ENCODE measurements at places on chromosomes 12 and 14.

DNA sequence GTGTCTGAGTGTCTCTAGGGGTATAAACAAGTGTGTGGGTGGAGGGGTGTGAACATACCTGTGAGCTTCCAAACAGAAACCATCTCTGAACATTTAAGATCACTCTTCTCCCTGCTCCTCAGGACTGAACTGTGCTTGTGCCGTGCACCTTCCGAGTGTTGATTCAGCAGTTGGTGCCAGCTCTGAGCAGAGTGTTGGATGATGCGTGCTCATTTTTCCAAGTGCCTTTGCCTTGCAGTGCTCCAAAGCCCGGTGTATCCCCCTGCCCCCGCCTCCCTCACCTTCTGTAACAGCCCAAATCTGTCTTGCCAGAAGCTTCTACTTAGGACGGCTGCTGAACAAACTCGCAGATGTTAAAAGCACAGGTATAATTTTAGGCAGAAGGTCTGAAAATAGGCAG, 4.4 kb downstream of the WSCD2 start:
- H3K4me3 ChIP-seq = no peak overlapping the region
- no peaks in the 10 kb centered on the region for H3K36me3 ChIP-seq
- no peak overlapping the region for H3K27ac ChIP-seq
- DNase-seq = no peak
- H3K27me3 ChIP-seq = peaks cover 56% of the 10 kb centered on the region

GRCh38 chr12:114799574-114800487, 115.9 kb upstream of the TBX3 start:
- H3K36me3 ChIP-seq = no peaks in the 10 kb centered on the region
- no peak for DNase-seq
- no peaks in the 10 kb centered on the region for H3K27me3 ChIP-seq
- H3K4me1 ChIP-seq = peaks cover 5% of the 10 kb centered on the region
- H3K27ac ChIP-seq = no peak overlapping the region

- H3K27me3 ChIP-seq = no peaks in the 10 kb centered on the region
- peaks cover 46% of the 10 kb centered on the region for H3K4me1 ChIP-seq
- peak overlapping the region; percentile 72 for H3K4me3 ChIP-seq
- DNase-seq = no peak
Observed at GRCh38 chr12:128823216-128823915, 392 bp downstream of the SLC15A4 start.

GRCh38 chr14:100893228-100893601, 10.3 kb downstream of the RTL1 start:
- no peak for DNase-seq
- no peak overlapping the region for H3K4me3 ChIP-seq
- no peak overlapping the region for H3K27ac ChIP-seq

DNA sequence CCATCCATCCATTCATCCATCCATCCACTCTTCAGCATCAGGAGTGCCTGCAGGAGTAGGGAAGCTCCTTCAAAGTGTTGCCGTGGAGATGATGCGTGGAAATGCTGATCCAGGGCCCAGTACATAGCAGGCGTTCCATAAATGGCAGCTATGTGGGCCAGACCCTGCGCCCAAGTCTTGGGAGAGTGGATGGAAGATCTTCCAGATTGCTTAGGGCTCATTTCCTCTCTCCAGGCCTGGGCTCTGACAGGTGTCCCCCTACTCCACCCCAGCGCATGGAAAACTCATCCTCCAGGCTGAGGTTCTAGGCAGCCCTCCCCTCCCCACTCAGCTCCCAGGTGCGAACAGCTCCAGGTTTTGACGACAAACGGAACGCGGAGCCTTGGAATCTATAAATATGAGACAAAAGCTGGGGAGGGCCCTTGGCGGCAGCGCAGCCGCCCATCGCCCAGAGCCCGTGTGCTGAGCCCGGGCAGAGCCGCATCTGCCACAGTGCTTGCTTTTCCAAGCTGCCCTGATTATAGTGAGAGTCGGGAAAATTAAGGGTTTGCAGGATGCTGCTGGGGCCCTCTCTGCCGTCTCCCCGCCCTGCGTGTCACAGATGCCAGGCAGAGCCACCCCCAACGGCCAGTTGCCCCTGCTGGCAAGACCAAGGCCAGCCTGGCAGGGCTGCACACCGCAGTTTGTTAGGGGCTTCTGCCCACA, 1.6 kb downstream of the BEGAIN start:
- H3K27me3 ChIP-seq = peaks cover 39% of the 10 kb centered on the region
- H3K4me3 ChIP-seq = peak overlapping the region; percentile 67
- DNase-seq = no peak

GRCh38 chr12:49330631-49331379, 6.2 kb downstream of the C1QL4 start:
- H3K27ac ChIP-seq = no peak overlapping the region
- no peaks in the 10 kb centered on the region for H3K36me3 ChIP-seq
- H3K4me3 ChIP-seq = no peak overlapping the region
- H3K4me1 ChIP-seq = peaks cover 29% of the 10 kb centered on the region
- DNase-seq = peak; percentile 60

GRCh38 chr12:48388460-48388859, 37.7 kb upstream of the ZNF641 start:
- H3K4me1 ChIP-seq = peaks cover 10% of the 10 kb centered on the region
- no peak overlapping the region for H3K27ac ChIP-seq
- H3K4me3 ChIP-seq = no peak overlapping the region
- no peak for DNase-seq
- H3K36me3 ChIP-seq = no peaks in the 10 kb centered on the region

DNA sequence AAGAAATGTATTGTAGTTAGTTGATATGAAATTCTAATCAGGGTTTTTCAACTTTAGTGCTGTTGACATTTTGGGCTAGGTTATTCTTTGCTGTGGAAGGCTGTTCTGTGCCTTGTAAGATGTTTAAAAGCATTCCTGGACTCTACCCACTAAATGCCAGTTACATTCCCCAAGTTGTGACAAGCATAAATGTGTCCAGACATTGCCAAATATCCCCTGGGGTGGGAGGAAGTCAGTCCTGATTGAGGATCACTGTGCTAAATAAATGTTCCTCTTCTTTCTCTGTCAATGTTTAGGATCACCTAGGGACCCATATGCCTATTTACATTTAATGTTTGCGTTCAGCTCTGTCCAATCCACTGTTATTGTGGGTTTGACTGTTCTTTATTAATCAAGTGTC, 268.3 kb downstream of the TMTC2 start:
- H3K4me3 ChIP-seq = no peak overlapping the region
- DNase-seq = no peak
- H3K27me3 ChIP-seq = no peaks in the 10 kb centered on the region
- no peaks in the 10 kb centered on the region for H3K36me3 ChIP-seq

- DNase-seq = no peak
- H3K36me3 ChIP-seq = no peaks in the 10 kb centered on the region
- no peak overlapping the region for H3K4me3 ChIP-seq
- H3K27ac ChIP-seq = no peak overlapping the region
- no peaks in the 10 kb centered on the region for H3K4me1 ChIP-seq
Observed at GRCh38 chr12:20601668-20602280, 93.4 kb upstream of the SLCO1C1 start.

DNA sequence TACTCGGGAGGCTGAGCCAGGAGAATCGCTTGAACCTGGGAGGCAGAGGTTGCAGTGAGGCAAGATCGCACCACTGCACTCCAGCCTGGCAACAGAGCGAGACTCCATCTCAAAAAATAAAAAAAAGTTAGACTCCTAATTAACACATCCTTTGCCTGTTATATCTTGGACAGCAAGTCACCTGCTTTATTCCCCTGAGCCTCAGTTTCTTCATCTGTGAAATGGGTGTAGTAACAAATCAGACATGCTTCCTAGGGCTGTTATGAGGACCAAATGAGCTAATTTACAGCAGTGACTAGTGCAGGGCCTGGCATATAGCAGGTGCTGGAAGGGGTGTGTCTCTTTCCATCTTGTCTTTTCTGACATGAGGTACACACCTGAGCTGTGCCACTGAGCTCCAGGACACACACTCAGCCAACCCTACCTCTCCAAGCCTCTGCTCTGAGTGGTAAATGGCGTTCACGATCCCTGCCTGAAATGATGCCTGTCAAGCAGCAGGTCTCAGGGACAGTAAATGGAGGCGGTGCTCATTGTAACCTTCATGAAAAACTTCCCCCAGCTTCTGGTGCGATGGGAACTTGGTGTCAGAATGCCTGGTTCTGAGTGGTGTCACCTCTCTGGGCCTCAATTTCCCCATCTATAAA, 31.7 kb downstream of the FOXN4 start:
- H3K27me3 ChIP-seq = no peaks in the 10 kb centered on the region
- peaks cover 8% of the 10 kb centered on the region for H3K4me1 ChIP-seq

- H3K4me1 ChIP-seq = no peaks in the 10 kb centered on the region
- DNase-seq = no peak
- H3K36me3 ChIP-seq = no peaks in the 10 kb centered on the region
- no peak overlapping the region for H3K27ac ChIP-seq
- no peak overlapping the region for H3K4me3 ChIP-seq
Observed at GRCh38 chr12:16385782-16386646, 38.6 kb downstream of the MGST1 start.

DNA sequence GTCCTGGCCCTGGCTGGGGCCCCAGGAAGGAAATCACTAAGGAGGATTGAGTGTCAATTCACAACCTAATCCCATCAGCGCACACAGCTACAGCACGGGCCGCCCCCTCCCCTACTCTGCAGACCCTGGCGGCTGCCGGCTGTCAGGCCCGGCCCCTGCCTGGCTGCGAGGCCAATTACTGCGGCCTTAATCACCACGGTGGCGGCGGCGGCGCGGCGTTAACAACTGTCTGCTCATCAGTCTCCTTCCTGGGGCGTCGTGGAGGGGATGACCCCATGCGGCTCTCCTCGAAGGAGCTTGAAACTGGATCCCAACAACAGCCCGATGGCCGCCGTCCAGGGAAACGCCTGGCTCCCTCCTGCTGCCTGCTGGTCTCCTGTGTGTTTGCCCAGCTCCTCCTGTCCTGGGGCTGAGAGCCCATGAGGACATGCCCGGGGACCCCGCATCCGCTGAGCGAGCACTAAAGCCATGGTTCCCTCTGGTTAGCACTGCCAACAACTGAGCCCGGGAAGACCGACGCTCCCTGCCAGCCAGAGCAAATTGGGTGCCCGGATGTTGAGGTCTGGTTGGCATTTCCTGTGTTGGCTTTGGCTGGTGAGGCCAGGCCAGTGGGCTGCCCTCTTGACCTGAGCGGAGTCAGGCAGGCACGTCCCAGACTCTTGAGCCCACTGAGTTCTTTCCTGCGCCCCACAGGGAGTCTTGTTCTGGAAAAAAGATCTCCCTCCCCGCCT, 21.8 kb upstream of the EIF2B2 start:
- H3K4me1 ChIP-seq = peaks cover 54% of the 10 kb centered on the region
- H3K27ac ChIP-seq = no peak overlapping the region
- DNase-seq = peak; percentile 76
- no peaks in the 10 kb centered on the region for H3K36me3 ChIP-seq
- H3K4me3 ChIP-seq = no peak overlapping the region
- H3K27me3 ChIP-seq = no peaks in the 10 kb centered on the region

DNA sequence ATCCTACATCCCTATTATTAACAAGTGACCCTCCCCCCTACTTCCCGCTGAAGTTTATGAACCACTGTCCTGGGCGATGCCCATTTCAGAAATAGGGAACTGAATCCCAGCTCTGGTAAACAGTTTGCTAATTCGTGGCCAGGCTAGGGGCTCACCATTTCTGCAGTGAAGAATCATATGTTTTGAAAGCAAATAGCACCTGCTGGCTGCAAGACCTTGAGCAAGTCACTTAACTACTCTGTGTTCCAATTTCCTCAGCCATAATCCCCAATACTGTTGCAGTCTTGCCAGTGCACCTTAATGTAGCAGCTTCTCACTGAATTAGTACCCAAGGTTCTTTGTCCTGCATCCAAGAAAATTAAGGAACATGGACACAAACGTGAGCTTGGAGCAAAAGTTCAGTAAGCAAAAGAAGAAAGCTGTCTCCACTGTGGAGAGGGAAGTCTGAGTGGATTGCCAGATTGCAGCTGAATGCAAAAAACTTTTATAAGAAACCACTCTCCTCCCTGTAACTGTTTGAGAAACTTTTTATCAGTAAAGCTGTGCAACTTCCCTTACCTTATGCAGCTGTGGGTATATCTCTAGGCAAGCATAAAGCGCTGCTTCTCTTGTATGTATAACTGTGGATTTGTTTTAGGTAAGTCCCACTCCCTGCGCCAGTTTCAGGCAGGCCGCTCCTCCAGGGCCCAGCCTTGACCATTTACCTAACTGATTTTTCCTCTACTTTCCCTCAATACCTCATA, 824 bp downstream of the OAS1 start:
- peak overlapping the region; percentile 47 for H3K4me3 ChIP-seq
- no peak for DNase-seq
- H3K36me3 ChIP-seq = peaks cover 12% of the 10 kb centered on the region
- peaks cover 53% of the 10 kb centered on the region for H3K4me1 ChIP-seq

GRCh38 chr12:111434049-111434448, 28.3 kb downstream of the SH2B3 start:
- H3K4me3 ChIP-seq = peak overlapping the region; percentile 17
- H3K27me3 ChIP-seq = no peaks in the 10 kb centered on the region
- no peak for DNase-seq
- peak overlapping the region; percentile 64 for H3K27ac ChIP-seq
- peaks cover 78% of the 10 kb centered on the region for H3K4me1 ChIP-seq

- H3K36me3 ChIP-seq = peaks cover 26% of the 10 kb centered on the region
- H3K4me1 ChIP-seq = no peaks in the 10 kb centered on the region
- H3K4me3 ChIP-seq = no peak overlapping the region
- no peaks in the 10 kb centered on the region for H3K27me3 ChIP-seq
- DNase-seq = no peak
Observed at GRCh38 chr12:48053883-48054282, 49.6 kb upstream of the COL2A1 start.

GRCh38 chr14:96161636-96162035, 43.0 kb upstream of the BDKRB2 start:
- H3K4me1 ChIP-seq = peaks cover 3% of the 10 kb centered on the region
- H3K36me3 ChIP-seq = no peaks in the 10 kb centered on the region
- no peaks in the 10 kb centered on the region for H3K27me3 ChIP-seq
- no peak overlapping the region for H3K4me3 ChIP-seq
- H3K27ac ChIP-seq = no peak overlapping the region

DNA sequence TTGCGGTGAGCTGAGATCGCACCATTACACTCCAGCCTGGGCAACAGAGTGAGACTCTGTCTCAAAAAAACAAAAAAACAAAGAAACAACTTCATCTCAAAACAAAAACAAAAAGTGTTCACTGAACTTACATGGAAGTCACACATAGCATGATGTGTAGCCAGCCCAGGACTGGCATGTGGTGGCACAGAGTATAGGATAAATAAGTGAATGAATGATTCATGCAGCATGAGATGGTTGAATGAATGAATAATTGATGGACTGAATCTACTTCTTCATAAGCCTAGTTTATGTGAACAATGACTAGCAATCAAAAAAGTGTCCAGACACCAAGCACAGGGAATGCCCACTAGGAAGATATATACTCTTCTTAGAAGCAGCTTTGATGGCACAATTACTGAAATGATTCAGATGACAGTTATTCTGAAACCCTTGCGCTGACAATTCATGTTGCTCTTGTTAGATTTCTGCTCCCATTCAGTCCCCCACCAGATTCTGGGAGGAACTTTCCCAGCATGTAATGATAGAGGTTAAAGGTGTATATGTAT, 31.6 kb upstream of the SERPINA6 start:
- H3K4me3 ChIP-seq = no peak overlapping the region
- H3K36me3 ChIP-seq = no peaks in the 10 kb centered on the region
- H3K27me3 ChIP-seq = no peaks in the 10 kb centered on the region
- no peak for DNase-seq
- H3K4me1 ChIP-seq = peaks cover 7% of the 10 kb centered on the region
